Stimulated activated CD4-positive, alpha-beta T cell treated with anti-CD3 and anti-CD28 coated beads, Interleukin-12 subunit alpha, Interleukin-12 subunit beta, amount 100 ng/mL, for 48 hours (primary cell): ENCODE measurements at places on chromosomes 12 and 14.
A peak's percentile ranks its signal among the peaks of the same experiment; 100 is the strongest.

- DNase-seq, result no peak
Observed at GRCh38 chr12:123089140-123089539, 61.8 kb downstream of the PITPNM2 start.

- DNase-seq, result no peak
Observed at GRCh38 chr12:79776111-79776510, 85.3 kb upstream of the PAWR start.

GRCh38 chr12:12837025-12837812 is 24.1 kb downstream of the DDX47 start:
- DNase-seq, result peak; percentile 42

DNA sequence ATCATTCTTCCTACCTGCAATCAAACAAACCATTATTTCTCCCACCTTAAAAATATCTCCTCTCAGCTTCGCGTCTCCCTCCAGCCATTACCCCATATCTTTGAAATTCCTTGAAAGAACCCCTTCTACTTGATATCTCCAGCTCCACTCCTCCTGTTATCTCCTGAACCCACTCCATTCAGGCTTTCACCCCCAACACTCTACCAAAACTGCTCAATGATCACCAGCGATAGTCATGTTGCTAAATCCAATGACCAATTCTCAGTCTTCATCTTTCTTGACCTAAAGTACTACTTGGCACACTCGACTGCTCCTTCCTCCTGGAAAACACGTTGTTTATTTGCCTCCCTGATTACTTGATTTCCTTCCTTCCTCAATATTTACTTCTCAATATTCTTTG is 70.1 kb downstream of the DUSP16 start:
- no peak for DNase-seq

DNA sequence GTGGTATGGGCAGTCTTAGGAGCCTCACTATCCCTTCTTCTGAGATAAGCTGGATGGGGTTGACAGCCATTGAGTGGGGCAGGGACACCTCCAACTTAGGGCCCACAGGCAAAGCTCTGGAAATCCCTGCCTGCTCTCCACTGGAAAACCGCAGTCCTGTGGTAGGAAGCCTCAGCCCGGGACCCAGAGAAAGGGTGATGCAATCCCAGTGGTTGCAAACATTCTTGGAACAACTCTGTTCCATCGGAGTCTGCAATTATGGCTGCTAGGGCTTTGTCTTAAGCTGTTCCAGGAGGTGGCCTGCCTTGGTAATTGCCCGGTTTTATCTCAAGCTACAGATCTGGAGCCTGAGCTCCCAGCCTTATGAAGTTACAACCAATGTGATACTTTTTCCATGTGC is 133.4 kb downstream of the DICER1 start:
- DNase-seq, result no peak

GRCh38 chr14:103749860-103750259 is 34.2 kb downstream of the ZFYVE21 start:
- no peak for DNase-seq
